NCI-H510A treated with DMSO at 0.1 percent for 48 hours (cell line): ENCODE measurements at places on chromosomes 1 and 21.

- DNase-seq, result peak; percentile 30
Observed at GRCh38 chr1:208154679-208155642, 89.2 kb downstream of the PLXNA2 start.

GRCh38 chr21:28447462-28447861 lies 545.2 kb downstream of the LTN1 start:
- DNase-seq, result no peak

GRCh38 chr1:160542303-160542945 lies 19.4 kb upstream of the SLAMF6 start:
- no peak for DNase-seq

GRCh38 chr1:157978586-157979403 lies 14.7 kb upstream of the KIRREL1 start:
- no peak for DNase-seq

DNA sequence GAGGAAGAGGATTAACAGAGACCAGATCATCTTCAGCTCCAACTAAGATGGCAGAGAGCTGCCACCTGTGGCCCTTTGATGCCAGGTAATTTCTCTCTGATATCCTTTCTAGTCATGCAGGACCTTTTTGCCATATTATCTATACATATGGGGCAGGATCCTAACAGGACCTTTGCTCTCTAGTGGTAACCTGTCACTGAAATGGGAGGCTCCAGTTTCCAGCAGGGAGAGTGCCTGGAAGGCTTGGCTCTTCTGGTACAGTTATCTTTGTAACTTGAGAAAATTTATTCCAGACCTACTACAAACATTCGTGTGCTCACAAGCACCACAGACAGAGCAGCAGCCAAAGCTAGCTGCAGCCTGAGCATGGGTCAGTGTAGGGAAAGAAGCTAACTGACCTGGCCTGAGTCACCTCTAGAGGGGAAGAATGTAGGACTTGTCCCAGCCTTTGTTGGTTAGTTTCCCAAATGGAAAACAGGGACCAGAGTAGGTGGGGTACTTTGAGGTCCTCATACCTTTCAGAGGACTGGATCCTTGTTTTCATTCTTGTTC lies 86.5 kb upstream of the MACF1 start:
- DNase-seq, result no peak

- no peak for DNase-seq
Observed at GRCh38 chr1:173193639-173194038, 13.5 kb downstream of the TNFSF4 start.
